Stimulated activated CD4-positive, alpha-beta T cell treated with anti-CD3 and anti-CD28 coated beads, TNF-alpha, amount 100 ng/mL, for 1 hour (primary cell): ENCODE measurements at places on chromosomes 2 and 18.

- no peak for DNase-seq
Observed at GRCh38 chr18:24094561-24094960, 44.3 kb upstream of the CABYR start.

DNA sequence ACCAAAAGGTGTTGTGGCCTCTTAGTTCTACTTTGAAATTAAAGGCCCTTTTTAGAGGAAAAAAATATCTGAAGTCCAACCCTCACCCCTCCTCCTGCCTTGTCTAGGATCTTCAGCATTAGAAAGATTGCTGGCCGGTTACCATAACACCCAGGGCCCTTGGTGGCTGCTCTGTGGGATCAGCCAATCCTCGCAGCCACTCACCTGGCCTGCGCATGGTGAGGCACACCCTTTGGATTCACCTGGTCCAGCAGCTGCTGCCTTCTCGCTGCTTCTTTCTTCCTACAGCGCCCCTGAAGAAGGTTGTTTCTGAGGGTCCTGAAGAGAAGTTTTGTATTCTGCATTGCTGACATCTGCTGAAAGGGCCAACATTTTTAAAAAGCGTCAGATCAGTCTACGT is 25.2 kb downstream of the DYTN start:
- no peak for DNase-seq

GRCh38 chr2:58156780-58157179 is 84.3 kb downstream of the FANCL start:
- DNase-seq: no peak

DNA sequence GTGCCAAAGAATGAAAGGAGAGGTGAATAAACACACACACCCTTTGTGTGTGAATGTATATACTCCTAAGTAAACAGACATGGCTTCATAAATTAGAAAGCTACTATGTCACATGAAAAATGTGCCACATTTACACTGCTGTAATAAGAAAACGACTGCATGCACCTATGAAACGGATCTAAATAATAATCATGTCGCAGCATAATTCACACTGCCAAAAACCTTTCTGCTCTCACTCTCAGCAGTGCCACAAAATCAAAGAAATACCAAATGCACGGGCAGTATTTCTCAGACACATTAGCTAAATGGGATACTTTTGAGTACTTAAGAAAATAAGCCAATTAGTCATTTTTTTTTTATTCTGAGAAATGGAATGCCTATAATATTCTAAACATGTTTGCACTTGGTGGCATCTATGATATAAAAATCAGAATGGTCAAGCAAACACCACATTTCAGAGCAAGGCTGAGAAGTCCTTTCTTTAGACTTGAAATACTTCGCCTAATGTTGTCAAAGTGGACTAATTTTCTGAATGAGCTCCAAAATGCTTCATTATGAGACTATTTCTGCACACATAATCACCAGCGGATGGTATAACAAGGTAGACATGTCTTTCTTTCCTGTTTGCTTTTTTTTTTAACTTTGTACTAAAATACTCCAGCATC is 6.6 kb downstream of the BCL11A start:
- no peak for DNase-seq

DNA sequence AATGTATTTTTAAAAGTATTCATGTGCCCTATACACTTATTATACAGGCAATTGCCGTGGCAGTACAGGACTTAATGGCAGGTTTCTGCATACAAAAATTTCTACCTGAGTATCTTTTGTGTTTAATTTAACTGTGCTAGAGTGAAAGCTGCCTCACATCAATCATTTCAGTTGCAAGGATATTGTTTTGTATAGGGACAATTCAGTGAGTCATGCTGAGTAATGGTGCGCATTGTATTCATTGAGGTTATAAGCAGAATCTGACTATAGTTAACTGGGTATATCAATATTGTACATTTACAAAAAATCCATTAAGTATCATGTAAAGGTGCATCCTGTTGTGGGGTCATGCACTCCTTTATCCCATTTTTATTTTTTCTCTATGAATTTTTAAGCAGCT is 121.5 kb downstream of the GCA start:
- no peak for DNase-seq

DNA sequence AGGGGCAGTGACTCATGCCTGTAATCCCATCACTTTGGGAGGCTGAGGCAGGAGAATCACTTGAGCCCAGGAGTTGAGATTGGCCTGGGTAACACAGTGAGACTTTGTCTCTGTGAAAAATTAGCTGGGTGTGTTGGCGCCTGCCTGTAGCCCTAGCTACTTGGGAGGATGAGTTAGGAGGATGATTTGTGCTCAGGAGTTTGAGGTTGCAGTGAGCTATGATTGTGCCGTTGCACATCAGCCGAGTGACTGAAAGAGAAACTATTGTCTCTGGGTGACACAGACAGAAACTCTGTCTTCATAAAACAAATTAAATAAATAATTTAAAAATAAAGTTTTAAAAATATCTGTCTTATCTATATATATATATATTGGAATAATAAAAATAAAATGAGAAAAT is 1844.6 kb upstream of the PIK3C3 start:
- no peak for DNase-seq

GRCh38 chr2:174691201-174691779 is 73.0 kb downstream of the CHRNA1 start:
- DNase-seq: no peak

GRCh38 chr18:51523671-51524070 is 326.2 kb upstream of the MEX3C start:
- DNase-seq: no peak
